ENCODE measurements at places on chromosomes 2 and 18. TPM values are rescaled to one million over a fixed set of nuclear protein-coding genes. Genes with fewer than 3 reads are reported as not detected.

The TTN gene
- 1.2 TPM for total RNA-seq

The GKN2 gene
- 0.25 TPM for total RNA-seq

The CNDP1 gene
- 0.49 TPM for total RNA-seq

The CTLA4 gene
- not detected for total RNA-seq

The TUBA3E gene
- not detected for total RNA-seq

The CTAGE1 gene
- total RNA-seq: not detected

The ICOS gene
- under 0.01 TPM for total RNA-seq

The GAREM1 gene
- 38.1 TPM for total RNA-seq

The KIF5C gene
- total RNA-seq: 366 TPM

The CDH19 gene
- 0.25 TPM for total RNA-seq

The ARHGAP25 gene
- 2.0 TPM for total RNA-seq

The C2orf81 gene
- 1.2 TPM for total RNA-seq

The ANKRD30BL gene
- total RNA-seq: 8.9 TPM

The TMSB10 gene
- total RNA-seq: 2,188 TPM

The TUBB8B gene
- not detected for total RNA-seq

The INHBB gene
- total RNA-seq: 4.9 TPM

The CEBPZOS gene
- 24.6 TPM for total RNA-seq

The LAMA3 gene
- total RNA-seq: 2.5 TPM

The RTP5 gene
- 5.2 TPM for total RNA-seq

The KANSL3 gene
- total RNA-seq: 26.3 TPM

The PROKR1 gene
- 0.25 TPM for total RNA-seq

The KLHL30 gene
- not detected for total RNA-seq

The TMEM185B gene
- total RNA-seq: 13.0 TPM

The NTSR2 gene
- 0.25 TPM for total RNA-seq

The CPLX4 gene
- total RNA-seq: under 0.01 TPM

The RAX gene
- total RNA-seq: not detected

The DUSP2 gene
- 4.2 TPM for total RNA-seq

The PROC gene
- total RNA-seq: 0.25 TPM

The PNO1 gene
- 11.8 TPM for total RNA-seq

The SLC5A7 gene
- 2.5 TPM for total RNA-seq

The RUFY4 gene
- not detected for total RNA-seq

The ANKRD30B gene
- not detected for total RNA-seq

The CLEC4F gene
- not detected for total RNA-seq

The HOXD4 gene
- not detected for total RNA-seq

The LRATD1 gene
- total RNA-seq: 17.5 TPM

The CTNNA2 gene
- 122 TPM for total RNA-seq

The RIT2 gene
- 16.0 TPM for total RNA-seq

The INPP1 gene
- total RNA-seq: 16.5 TPM

The ADGRF3 gene
- under 0.01 TPM for total RNA-seq

The PSMD1 gene
- 82.9 TPM for total RNA-seq

The ABCG8 gene
- 0.74 TPM for total RNA-seq

The CTIF gene
- total RNA-seq: 59.0 TPM

The GRB14 gene
- 12.0 TPM for total RNA-seq

The KCNG2 gene
- total RNA-seq: 0.25 TPM

The UGT1A4 gene
- total RNA-seq: not detected

The CAPN13 gene
- total RNA-seq: 0.25 TPM

The TRIM43 gene
- total RNA-seq: not detected

The SIGLEC15 gene
- not detected for total RNA-seq

The IMPA2 gene
- 3.7 TPM for total RNA-seq

The NYAP2 gene
- 12.5 TPM for total RNA-seq
